CD4-positive, alpha-beta T cell treated with Interleukin-10 for 1 hour (primary cell): ENCODE measurements at places on chromosomes 1 and 21.

- DNase-seq = no peak
Measured at GRCh38 chr1:178933709-178934490, 63.0 kb upstream of the ANGPTL1 start.

DNA sequence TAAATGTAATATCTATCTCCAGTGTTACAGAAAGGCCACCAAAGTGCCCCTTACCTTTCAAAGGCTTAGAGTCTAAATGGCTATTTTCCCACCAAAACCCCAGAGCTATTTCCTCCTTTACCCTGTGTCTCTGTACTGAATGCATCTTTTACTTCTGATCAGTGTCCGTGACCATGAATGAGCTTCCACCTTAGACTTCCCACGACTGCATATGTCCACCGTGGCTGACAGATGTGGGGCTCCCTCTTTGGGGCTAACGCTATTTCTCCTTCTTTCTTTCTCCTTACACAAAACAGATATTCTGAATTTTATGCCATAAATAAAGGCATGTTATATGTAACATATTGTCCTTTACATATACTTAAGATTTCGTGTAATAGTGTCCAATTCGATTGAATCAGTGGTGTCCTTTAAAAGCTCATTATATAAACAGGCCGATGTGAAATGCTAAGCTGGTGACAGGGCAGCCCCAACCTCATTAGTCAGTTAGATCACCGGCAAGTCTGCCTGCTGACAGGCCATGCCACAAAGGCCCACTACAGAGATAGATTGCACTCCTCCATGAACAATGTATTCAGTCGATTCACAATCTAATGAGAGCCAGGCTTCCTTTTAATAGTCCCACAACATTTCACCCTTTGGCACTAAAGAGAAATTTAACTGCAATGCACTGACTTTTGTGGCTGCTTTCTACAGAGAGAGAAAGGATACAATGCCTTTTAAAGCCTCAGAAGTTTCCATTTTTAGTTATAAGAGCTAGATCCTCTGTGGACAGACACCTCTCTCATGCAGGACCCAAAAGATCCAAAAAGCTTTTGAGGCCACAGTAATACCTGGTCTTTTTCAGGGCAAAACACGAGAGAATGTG lies 297.9 kb downstream of the PCP4 start:
- no peak for DNase-seq

DNA sequence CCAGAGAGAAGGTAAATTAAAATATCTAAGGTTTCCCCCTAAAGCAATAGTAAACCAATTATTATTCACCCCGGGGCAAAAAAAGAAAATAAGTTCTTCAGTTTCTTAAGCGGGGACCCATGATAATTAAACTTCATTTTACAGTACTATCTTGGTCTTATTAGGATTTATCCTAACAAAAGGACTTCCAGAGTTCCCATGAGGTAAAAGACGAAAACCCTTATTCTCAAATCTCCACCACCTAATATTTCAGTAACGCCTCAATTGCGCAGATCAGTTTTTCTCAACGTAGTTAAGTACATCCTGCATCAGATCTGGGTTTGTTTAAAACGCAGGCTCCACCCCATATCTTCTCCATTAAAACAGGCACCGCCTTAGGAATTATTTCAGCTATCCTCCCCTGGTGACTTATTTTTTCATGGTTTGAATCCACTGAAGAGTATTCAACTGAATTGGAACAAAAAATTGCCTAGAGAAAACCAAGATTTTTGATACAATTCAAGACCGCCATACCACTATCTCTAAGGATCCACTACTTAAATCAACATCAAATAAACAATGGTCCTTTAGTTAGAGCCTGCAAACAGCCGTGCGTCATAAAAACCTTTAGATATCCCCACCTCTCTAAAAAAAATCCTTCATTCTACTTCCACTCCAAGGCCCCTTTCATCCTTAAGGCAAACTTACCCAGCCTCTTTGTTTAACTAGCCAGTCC lies 1.7 kb downstream of the MCL1 start:
- DNase-seq = peak; percentile 62

DNA sequence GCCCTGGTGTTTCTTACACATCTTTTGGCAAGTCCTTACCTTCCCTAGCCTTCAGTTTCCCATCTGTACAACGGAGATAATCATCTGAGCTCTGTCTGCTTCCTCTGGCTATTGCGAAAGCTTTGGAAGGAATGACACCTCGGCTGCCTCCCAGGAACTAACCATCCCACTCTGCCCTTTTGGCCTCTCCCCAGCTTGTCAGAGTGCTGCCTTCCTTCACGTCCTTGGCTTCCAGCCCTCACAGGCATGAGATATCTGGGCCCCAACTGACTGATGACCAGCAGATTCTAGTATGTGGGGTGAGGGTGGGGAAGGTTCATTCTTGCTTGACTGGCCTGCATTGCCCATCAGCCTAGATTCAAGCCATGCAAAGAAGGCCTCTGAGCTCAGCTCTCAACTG lies 253.1 kb upstream of the FGGY start:
- no peak for DNase-seq

- no peak for DNase-seq
Measured at GRCh38 chr21:44520326-44521300, 19.4 kb downstream of the KRTAP10-1 start.

DNA sequence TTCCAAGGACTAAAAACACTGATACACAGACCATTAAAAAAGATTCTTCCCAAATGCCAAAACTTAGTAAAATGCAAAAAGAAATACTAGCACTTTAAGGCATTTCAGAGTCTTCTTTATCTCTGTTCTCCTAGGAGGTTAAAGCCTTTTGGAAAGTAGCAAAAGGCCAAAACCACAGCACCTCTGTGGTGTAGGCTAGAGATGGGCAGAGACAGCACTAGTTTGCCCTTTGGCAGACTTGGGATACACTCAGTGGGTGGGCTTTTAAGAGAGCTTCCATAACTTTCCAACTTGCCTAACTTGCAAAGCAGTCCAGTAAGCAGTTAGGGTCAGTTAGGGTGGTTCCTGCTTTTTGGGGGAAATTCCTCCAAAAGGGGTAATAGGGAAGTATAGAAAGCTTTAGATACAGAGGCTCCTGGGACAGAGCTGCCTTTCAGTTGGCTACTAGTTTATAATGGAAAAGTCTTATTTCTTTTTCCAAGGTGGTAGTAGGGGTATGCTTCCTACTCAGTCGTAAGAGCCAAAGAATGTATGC lies 17.9 kb upstream of the PTCH2 start:
- DNase-seq = no peak

- no peak for DNase-seq
Measured at GRCh38 chr21:42032266-42032665, 22.1 kb upstream of the ZBTB21 start.

DNA sequence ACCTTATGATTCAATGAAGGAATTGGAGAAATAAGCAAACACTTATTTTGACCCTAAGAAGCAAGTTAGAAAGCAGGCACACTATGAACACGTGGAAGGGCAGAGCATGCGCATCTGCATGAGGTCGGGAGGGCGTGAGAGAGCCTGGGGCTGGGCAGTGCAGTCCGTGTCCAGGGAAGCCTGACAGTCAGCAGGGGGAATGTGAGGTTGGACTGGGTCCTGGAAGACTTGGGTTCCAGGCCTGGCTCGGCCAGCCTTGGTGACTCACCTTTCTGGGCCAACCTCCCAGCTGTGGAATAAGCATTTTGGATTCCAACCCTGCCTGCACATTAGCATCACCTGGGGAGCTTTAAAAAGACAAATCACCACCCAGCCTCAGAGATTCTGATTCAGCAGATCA lies 26.6 kb upstream of the LMX1A start:
- DNase-seq = no peak

DNA sequence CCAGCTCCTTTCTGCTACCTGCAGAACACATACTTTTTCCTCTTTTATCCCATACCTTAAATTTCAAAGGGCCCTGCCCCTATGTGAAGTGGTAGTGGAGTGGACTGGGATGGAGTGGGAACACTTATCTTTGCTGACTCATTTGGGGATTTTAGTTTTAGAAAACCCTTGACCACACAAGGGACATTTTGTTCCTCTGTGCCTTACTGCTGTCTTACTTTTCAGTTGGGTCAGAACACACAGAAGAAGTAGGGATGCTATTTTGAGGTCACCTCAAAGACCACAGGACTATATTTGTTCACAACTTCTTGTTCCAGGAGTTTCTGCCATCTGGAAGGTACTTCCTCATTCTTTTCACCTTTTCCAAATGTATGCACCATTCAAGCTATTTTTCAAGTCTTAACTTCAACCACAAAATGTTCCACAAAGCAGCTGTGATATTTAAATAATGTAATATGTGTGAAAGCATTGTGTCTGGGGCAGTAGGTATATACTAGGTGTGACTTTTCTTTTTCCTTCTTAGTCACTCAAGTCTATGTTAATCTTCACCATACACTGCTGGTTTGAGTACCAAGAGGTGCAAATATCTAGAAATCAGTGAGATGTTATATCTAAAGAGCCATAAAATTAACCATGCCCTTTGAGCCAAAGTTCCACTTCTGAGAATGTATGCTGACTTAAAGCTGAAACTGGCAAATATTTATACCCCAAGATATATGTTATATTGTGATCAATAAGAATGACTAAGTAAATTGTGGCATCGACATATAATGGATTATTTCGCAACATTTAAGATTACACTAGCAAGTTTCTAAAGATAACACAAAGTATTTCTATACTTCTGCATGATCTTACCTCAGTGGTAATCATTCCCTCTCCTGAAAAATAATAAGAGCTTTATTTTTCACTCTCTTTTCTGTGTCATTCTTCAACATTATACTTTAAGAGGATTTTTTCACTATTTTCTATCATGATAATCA lies 308.5 kb downstream of the MRPL39 start:
- no peak for DNase-seq

DNA sequence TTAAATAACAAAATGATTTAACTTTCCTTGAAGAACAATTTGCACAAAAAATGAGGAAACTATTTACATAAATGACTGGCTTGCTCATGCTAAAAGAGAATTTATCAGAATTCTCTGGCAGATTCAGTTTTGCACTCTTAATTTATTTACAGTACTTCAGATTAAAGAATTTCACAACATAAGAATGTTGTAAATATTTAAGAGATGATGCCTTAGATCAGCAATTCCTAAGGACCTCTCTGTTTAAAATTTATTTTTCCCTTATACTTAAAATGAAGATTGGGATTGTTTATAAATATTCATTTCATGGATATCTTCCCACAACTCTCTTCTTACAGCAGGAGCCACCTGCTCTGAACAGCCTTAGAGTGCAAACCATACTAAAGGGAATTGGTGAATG lies 120.8 kb downstream of the OLFM3 start:
- no peak for DNase-seq

GRCh38 chr1:230212405-230212936 lies 145.4 kb downstream of the GALNT2 start:
- DNase-seq = no peak

- DNase-seq = no peak
Measured at GRCh38 chr1:20200966-20201365, 14.6 kb upstream of the PLA2G2C start.

- no peak for DNase-seq
Measured at GRCh38 chr21:21175798-21176334, 177.7 kb downstream of the NCAM2 start.

- DNase-seq = no peak
Measured at GRCh38 chr1:47618222-47618720, 180.4 kb downstream of the FOXD2 start.

DNA sequence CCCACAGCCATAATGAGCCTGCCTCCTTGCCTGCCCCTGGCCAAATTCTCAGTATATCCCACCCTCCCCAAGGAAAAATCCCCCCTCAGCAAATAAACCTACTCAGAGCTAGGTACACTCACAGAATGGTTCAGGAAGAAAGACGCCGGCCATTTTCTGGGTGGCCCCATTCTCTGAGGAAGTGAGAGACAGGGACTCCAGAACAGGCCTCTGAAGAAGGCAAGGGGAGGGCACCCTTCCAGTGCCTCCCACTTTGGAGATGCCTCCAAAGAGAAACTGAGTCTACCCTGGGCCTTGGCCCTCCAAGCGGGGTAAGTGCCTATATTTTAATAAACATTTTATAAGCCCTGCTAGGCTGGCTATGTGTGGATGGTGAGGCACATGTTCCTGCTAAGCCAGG lies 2.3 kb downstream of the PACC1 start:
- DNase-seq = no peak

GRCh38 chr1:85289207-85289847 lies 12.9 kb upstream of the BCL10 start:
- DNase-seq = no peak

- no peak for DNase-seq
Measured at GRCh38 chr1:161342821-161343220, 24.9 kb downstream of the CFAP126 start.

DNA sequence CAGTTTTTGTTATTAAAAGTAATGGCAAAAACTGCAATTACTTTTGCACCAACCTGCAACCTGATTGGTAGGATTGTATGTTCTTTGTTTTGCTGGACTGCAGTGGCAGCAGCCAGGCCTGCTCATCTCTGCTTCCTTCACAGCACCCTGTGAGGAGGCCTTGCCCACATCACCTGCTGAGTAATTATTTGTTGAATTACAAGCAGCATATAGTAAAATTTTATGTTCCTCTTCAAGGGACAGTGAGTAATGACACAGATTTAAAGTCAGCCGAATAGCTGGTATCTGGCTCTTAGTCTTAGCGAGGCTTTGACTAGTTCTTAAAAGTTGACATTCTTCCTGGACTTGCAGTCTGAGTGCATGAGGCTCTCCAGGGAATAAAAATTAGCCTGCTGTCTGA lies 435.1 kb downstream of the PRDM2 start:
- no peak for DNase-seq

GRCh38 chr21:41067709-41068108 lies 100.3 kb upstream of the BACE2 start:
- no peak for DNase-seq

DNA sequence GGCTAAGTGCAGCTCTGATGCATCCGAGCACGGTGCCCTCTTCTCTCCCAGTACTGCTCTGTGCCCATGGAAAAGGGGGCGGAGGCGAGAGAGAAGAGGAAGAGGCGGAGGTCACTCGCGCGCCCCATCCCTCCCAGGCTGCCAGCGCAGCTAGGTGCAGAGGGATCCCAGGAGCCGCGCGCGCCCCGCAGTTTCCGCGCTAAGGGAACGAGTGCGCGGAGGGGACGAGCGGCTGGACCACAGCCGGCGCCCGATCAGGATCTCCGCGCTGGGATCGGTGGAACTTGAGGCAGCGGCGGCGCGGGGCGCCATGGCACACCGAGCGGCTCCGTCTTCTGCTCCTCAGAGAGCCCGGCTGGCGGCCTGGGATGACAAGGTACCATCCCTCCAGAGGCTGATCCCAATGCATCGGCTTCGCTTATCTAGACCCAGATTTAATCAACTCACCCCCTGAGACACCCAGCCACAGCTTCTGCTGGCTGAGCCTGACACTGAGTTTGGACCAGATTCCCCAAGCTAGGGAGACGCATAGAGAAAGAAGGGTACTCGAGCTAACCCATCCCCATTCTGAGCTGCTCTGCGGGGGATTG lies at the start of gene PTGFR:
Gene PTGFR (plus strand): TSS at position 114 of the 590 bp plus-strand sequence. CDS start 1,770 bp downstream, outside the sequence.
- no peak for DNase-seq

GRCh38 chr1:181113059-181113641 lies 24.6 kb downstream of the IER5 start:
- DNase-seq = no peak

DNA sequence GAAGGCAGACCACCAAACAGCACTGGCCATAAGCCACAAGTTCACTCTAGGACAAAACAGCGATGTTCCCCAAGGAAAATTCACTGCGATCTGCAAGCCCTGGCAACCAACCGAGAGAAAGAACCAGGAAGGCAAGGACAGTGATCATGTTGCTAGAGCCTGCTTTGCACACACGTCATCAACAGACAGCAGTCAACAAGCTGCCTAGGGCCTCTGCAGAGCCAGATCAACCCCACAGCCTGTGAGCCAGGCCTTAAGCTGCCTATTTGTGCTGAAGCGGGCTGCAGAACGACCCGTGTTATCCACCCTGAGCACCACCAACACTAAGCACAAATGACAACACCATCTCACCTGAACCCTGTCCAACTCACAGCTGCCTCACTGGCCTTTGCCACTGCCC lies 6.2 kb upstream of the YRDC start:
- DNase-seq = no peak
